ENCODE measurements at places on chromosomes 12 and 14.

DNA sequence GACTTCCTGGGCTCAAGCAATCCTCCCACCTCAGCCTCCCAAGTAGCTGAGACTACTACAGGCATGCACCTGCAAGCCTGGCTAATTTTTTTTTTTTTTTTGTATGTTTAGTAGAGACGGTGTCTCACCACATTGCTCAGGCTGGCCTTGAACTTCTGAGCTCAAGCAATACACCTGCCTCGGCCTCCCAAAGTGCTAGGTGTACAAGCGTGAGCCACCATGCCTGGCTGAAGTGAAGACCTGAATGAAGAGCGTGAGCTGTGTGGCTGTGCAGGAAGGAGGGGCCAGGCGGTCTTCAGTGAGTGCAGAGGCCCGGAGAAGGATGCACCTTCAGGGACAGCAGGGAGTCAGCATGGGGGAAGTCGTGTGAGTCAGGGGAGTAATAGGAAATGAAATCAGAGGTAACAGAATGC lies 14.9 kb upstream of the NFKBIA start:
- no peak for DNase-seq

DNA sequence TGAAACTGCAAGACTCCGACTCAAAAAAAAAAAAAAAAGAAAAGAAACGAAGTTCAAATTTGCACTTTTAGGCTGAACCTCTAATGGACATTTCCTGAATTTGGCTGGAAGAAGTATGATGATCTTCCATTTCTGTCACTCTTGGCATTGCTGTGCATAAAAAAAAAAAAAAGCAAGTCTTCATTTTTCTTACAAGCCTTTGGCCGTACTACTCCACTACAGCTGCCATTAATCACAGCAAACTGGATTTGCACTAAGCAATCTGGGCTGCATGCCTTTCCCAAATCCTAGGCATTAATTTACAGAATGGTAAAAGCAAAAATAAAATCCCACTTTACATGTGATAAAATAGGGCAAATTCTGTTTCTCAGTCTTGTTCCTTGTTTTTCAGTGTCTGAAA lies 7.1 kb downstream of the CSRP2 start:
- no peak for DNase-seq

- DNase-seq = no peak
Observed at GRCh38 chr14:26694521-26694920, 96.7 kb upstream of the NOVA1 start.

- DNase-seq = no peak
Observed at GRCh38 chr12:15540005-15540404, 217.7 kb downstream of the PTPRO start.

- DNase-seq = no peak
Observed at GRCh38 chr14:77027538-77028383, 747 bp downstream of the IRF2BPL start.

GRCh38 chr12:29783773-29784666 lies at the start of gene TMTC1:
TMTC1 (minus strand) TSS chr12:29783942; CDS start chr12:29783751, 191 bp downstream.
- peak; percentile 72 for DNase-seq

DNA sequence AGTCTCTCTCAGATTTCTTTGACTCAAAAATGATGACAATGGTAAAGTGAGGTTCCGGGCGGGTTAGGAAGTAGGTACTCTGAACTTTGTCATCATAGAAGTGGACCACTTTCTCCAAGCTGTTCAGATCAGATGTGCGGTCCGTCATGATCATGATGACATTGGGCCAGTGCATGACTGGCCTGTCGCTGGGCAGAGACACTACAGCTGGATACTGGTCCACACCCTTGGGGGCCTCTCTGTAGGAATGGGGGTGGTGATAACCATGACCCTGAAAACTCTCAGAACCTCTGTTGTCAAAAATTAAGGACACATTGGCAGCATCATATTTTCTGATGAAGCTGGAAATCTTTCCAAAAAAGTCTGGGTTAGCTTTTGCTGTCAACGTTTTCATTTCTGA lies 28.2 kb downstream of the KICS2 start:
- no peak for DNase-seq

DNA sequence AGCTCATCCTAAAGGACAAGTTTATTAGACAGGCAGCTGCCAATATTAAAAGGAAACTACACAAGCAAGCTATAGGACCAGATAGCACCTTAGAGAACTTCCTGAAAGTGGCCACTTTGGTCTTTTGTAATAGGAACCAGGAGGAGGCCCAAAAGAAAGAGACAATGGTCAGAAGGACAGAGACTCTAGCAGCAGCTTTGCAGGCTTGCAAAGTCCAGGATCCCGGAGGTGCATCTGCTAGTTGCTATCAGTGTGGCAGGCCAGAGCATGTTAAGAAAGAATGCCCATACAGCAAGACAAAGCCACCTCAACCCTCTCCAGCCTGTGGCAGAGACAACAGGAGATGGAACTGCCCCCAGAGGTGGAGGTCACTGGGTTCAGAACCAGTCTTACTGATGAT lies 23.4 kb downstream of the APOBEC1 start:
- no peak for DNase-seq

GRCh38 chr12:94587266-94588241 lies 62.8 kb downstream of the TMCC3 start:
- no peak for DNase-seq

DNA sequence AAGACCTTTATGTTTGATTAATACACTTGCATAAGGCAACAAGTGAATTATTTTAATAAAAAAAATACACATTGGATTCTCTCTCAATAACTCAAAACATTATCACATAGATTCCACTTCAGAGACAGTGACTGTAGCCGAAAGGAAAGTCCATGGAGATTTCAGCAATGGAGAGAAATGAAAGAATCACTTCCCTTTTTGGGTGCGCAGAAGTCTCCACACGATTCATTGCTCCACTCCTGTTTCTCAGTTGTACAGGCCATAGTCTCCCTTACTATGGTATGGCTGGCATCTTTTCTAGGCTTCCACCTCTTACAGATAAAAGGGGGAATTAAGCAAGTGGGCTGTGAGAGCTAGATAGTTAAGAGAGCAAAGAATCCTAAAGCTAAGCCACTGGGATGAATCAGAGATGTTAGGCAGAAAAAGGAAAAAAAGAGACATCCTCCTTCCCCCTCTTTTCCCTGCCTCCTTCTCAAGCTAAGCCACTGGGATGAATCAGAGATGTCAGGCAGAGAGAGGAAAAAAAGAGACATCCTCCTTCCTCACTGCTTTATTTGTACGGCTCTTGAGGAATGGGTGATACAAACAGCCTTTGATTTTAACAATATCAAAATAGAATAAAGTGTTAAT lies 16.3 kb downstream of the ST8SIA1 start:
- DNase-seq = no peak

- DNase-seq = no peak
Observed at GRCh38 chr14:35653045-35653444, 119.1 kb downstream of the INSM2 start.

GRCh38 chr12:93148412-93148811 lies 219.3 kb upstream of the EEA1 start:
- no peak for DNase-seq

- DNase-seq = no peak
Observed at GRCh38 chr14:73242357-73242901, 5.1 kb downstream of the PAPLN start.

DNA sequence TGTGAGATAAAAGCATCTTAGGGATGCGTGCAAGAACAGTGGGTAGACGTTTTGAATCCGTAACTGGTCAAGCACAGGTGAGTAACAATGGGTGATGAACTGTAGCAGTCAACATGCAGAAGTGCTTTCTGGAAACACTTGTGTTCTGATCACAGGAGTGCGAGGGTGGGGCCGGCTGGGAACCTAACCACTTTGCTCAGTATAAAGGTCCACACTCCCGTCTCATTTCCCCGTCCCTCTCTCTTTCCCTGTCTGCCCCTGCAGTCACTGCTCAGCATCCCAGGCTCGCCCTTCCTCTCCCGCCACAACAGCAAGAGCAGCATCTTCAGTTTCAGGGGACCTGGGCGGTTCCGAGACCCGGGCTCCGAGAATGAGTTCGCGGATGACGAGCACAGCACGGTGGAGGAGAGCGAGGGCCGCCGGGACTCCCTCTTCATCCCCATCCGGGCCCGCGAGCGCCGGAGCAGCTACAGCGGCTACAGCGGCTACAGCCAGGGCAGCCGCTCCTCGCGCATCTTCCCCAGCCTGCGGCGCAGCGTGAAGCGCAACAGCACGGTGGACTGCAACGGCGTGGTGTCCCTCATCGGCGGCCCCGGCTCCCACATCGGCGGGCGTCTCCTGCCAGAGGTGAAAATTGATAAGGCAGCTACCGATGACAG lies 127.1 kb downstream of the FIGNL2 start:
- DNase-seq = peak; percentile 42

- no peak for DNase-seq
Observed at GRCh38 chr14:99063620-99064225, 208.3 kb downstream of the BCL11B start.

GRCh38 chr14:106491851-106492250 lies 965.5 kb downstream of the TMEM121 start:
- DNase-seq = no peak

DNA sequence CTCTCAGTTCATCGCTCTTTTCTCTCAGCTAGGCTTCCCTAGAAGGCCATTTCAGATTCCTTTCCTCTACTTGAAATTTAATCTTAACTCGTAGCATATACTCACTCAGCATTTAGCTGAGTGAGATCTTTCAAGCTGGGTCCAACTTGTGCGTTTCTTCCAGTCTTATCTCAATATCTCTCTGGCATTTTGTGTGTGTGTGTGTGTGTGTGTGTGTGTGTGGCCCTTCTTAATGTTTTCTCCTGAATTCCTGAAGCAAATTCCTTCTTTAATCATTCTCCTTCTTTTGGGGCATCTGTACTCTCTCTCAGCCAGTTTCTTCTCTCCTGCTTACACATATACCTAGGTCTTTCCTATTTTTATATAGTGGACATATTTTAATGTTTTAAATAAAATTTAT lies 129.1 kb downstream of the KITLG start:
- no peak for DNase-seq

DNA sequence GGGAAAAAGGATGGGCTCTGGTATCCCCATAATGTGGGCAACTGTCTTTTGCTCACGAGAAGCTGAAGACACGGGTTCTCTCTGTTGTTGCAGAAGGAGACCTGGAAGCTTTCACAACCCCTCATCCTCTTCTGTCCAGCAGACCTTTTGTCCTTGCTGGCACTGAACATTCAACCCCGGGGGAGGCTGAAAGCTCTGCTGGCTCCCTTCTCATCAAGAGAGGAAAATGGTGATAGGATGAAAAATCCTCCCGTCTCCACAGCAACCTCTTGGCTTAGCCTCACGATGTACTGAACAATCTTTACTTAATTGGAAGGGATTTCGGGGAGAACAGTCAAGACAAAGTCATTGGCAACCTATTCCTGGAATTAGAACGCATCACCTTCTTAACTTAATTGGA lies 39.0 kb downstream of the ELK3 start:
- no peak for DNase-seq

DNA sequence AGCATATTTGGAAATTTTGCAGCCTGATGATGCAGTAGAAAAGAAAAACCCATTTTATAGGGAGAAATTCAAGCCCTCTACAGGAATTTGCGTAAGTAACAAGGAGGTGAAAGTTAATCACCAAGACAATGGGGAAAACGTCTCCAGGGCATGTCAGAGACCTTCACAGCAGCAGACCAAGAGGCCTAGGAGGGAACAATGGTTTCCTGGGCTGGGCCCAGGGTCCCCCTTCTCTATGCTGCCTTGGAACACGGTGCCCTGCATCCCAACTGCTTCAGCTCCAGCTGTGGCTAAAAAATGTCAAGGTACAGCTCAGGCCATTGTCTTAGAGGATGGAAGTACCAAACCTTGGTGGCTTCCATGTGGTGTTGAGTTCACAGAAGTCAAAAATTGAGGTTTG lies 6.5 kb upstream of the KRT6C start:
- no peak for DNase-seq

- DNase-seq = no peak
Observed at GRCh38 chr12:11819643-11820042, 170.2 kb downstream of the ETV6 start.

DNA sequence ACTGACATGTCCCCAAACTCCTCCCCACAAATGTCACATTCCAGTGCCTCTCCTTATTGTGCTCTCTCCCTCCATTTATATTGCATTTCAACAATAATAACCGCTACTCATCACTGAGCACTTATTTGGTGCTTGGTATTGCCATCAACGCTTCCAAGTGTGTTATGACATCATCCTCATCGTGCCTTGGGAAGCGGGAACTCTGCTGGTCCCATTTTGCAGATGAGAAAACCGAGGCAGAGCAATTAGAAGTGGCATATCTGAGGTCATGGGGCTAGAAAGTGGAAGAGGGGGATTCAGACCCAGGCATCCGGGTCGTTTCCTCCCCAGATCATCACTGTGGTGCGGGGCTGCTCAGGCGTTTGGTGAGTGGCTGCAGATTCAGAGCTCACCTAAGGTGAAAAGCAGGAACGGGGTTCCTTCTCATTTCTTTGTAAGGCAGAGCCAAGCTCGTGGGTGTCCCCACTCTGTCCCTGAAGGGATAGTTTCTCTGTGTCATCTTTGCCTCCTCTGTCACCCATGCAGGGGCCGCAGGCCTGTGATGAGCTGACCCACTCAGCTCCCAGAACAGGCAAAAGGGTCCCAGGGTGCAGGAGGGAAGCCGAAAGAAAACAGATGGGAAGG lies 5.5 kb upstream of the FZD10 start:
- DNase-seq = no peak

- no peak for DNase-seq
Observed at GRCh38 chr12:80490329-80490728, 46.3 kb downstream of the PTPRQ start.

- no peak for DNase-seq
Observed at GRCh38 chr12:144650-145284, 69.2 kb downstream of the SLC6A12 start.

DNA sequence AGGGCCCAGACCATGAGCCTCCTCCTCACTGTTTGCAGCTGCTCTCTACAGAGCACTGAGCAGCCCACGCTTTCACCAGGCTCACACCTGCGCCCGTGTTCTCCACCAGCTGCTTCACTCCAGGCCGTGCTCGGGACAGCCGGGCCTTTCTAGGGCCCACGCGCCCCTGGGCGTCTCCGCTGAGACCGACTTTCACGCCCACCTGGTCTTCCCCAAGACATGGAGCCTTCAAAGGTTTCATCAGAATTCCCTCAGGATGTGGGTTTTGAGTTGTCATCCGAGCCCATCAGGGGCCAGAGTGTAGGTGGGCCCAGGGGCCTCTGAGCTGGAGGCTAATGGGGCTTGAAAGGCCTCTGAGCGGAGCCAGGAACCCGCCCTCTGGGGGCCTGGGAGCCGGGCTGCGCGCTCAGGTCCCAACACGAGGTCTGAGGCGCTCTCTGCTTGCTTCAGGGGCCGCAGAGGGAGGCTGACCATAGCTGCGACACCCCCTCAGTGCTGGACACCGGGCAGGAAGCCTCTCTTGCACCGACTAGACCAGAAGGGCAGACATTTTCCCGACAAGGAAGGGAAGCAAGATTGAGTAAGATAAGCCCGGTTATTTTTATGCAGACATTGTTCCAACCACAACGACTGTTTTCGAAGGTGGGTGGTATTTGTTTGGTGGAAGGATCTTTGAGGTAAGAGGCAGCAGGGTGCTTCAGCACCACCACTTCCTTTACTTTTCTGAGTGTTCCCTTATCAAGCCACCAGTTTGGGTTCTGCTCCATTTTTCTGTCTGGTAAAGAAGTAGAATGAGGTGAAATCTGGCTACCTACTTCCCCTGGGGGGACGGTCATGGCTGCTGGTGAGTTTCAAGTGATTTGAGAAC lies 125.0 kb upstream of the FUT8 start:
- DNase-seq = no peak

GRCh38 chr14:77883847-77884238 lies 83.9 kb downstream of the ADCK1 start:
- DNase-seq = no peak
